ENCODE measurements at places on chromosomes 16 and 17.

DNA sequence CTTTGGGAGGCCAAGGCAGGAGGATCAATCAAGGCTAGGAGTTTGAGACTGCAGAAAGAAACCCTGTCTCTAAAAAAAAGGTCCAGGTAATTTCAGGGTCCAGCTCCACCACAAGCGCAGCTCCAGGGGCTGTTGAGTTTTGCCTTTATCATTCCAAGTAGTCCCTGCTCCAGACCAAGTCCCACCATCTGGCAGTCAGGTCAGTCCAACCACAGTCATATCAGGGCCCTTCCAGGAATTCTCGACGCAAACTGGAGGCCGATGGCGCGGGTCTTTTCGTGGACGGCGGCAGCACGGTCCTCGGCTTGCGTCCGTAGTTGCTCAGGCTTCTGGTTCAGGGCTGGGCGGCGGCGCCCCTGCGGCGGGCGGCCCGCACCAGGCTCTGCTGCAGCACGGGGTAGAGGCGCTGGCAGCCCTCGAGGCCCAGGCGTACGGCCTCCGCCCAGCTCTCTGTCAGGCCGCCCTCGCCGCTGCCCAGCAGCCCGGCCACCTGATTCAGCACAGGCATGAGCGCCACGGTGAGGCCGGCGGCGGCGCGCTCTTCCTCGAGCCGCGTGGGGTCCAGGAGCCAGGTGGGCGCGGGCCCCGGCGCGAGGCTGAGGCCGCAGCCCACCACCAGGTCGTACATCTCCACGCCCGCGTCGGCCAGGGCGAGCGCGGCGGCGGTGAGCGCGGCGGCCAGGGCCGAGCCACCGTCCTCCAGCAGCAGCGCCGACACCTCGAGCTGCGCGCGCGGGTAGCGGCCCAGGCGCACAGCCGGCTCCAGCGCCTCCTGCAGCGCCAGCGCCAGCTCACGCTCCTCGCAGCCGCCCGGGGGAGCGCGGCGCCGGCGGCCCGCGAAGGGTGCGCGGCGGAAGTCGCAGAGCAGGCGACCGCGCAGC is 752 bp downstream of the EXOSC6 start:
- H3K27me3 ChIP-seq: no peaks in the 10 kb centered on the region
- H3K27ac ChIP-seq: peak overlapping the region; percentile 71
- no peaks in the 10 kb centered on the region for H3K4me1 ChIP-seq
- no peak for DNase-seq

DNA sequence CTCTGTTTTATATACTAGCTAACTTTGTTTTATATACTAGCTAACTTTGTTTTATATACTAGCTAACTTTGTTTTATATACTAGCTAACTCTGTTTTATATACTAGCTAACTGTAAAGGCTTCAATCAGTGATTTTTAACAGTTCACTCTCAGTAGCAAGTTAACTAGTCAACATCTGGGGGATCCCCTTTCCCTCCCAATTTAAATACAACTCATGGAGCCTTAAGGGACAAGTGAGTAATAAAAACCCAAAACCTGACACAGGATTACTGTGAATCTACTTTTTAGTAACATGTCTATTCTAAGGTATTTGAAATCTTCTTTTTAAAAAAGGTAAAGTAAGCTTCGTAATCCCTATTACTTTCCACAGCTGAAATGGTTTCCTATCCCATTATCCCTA is 32.2 kb downstream of the FAM222B start:
- peaks cover 18% of the 10 kb centered on the region for H3K4me1 ChIP-seq
- H3K27ac ChIP-seq: no peak overlapping the region
- H3K36me3 ChIP-seq: no peaks in the 10 kb centered on the region
- no peak overlapping the region for H3K4me3 ChIP-seq
- DNase-seq: no peak
- H3K27me3 ChIP-seq: no peaks in the 10 kb centered on the region

DNA sequence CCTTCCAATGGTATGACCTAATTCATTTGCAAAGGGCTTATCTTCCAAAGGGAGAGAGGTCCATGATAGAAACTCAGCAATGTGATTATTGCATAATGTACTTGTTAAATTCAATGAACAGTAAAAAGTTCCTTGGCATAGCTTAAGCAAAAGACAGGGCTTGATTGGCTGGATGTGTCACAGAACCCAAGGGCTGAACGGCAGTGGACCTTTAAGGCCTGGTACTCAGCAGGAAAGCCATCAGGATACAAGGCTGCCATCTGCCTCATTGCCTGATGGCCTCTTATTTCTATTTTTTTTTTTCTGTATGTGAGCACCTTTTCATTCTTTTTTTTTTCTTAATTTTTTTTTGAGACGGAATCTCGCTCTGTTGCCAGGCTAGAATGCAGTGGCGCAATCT is 208.9 kb upstream of the WSCD1 start:
- H3K4me1 ChIP-seq: no peaks in the 10 kb centered on the region
- no peak overlapping the region for H3K27ac ChIP-seq
- DNase-seq: no peak
- no peaks in the 10 kb centered on the region for H3K27me3 ChIP-seq
- H3K4me3 ChIP-seq: no peak overlapping the region

DNA sequence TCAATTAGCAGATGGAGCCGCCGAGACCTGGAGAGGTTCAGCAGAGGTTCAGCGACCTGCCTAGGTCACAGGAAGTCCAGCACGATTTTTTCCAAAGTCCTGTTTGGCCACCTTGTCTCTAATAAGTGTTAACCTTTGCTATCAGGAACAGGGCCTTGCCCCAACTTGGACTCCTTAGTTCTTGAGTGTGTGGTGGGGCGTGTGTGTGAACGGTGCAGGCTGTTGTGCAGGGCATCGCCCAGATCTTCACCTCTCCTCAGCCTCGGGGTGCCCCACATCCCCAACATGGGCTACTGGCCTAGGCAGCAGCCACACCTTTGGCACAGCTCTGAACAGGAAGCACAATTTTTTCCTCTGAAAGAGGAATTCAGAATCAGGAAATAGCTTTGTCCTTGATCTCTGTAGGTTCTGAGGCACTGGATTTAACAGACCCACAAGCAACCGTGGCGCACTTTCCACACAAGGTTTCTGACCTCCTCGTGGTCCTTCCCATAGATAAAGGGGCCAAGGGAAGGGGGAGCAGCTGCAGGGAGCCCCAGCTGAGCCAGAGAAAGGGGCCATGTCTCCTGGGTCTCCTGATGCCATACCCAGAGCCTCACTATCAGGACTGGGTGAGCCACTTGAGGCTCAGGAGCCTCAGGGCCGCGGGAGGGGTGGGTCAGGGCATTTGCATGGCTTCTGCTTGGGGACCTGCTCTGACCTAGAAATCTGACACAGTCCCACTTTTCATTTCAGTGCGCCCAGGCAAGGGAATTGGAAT is 10.4 kb downstream of the MPRIP start:
- H3K27ac ChIP-seq: no peak overlapping the region
- DNase-seq: no peak
- no peaks in the 10 kb centered on the region for H3K27me3 ChIP-seq

DNA sequence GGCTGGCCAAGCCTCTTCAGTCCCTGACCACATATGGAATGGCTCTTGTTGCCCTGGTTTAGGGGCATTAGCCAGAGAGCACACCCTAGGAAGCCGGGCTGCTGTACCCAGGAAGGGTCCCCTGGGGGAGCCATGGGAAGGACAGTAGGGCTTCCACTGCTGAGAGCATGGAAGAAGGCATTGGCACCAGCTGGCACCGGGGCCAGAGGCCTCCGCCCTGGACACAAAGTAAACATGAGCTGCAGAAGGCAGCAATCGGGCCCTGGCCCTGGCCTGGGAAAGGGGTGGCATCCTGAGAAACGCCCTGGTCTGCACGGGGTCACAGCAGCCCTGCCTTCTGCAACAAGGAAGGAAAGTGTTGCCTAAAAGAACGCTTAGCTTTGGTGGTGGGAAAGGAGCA is 49.4 kb downstream of the VAC14 start:
- no peak overlapping the region for H3K27ac ChIP-seq
- H3K4me3 ChIP-seq: no peak overlapping the region
- no peak for DNase-seq
- H3K36me3 ChIP-seq: no peaks in the 10 kb centered on the region
- peaks cover 4% of the 10 kb centered on the region for H3K4me1 ChIP-seq

DNA sequence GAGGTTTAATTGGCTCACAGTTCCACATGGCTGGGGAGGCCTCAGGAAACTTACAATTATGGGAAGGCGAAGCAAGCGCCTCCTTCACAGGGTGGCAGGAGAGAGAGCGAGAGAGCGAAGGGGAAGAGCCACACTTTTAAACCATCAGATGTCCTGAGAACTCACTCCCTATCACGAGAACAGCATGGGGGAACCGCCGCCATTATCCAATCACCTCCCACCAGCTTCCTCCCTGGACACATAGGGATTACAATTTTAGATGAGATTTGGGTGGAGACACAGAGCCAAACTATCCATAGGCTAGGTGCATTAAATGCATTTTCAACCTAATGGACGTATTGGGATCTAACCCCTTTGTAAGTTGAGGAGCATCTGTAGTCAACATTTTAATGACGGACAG is 4.9 kb upstream of the ANKRD40 start:
- H3K36me3 ChIP-seq: no peaks in the 10 kb centered on the region
- H3K27me3 ChIP-seq: no peaks in the 10 kb centered on the region
- DNase-seq: no peak
- H3K4me1 ChIP-seq: peaks cover 9% of the 10 kb centered on the region
- H3K4me3 ChIP-seq: no peak overlapping the region
- no peak overlapping the region for H3K27ac ChIP-seq

- H3K4me3 ChIP-seq: no peak overlapping the region
- DNase-seq: no peak
- H3K27ac ChIP-seq: no peak overlapping the region
- H3K27me3 ChIP-seq: peaks cover 3% of the 10 kb centered on the region
- no peaks in the 10 kb centered on the region for H3K4me1 ChIP-seq
Observed at GRCh38 chr17:385836-386140, 33.2 kb upstream of the RPH3AL start.

- DNase-seq: no peak
- H3K36me3 ChIP-seq: no peaks in the 10 kb centered on the region
- no peak overlapping the region for H3K4me3 ChIP-seq
Observed at GRCh38 chr17:39969375-39969774, 6.6 kb downstream of the GSDMA start.

All from GM12878 (cell line).